ENCODE measurements at places on chromosomes 4 and X.

- no peak for DNase-seq
These were observed 6.4 kb downstream of the PITX2 start for GRCh38 chr4:110616238-110617074.

- no peak for DNase-seq
These were observed 51.7 kb downstream of the RPGR start for GRCh38 chrX:38275615-38276014.

- DNase-seq, result no peak
These were observed 39.8 kb upstream of the TMEM131L start for GRCh38 chr4:153426207-153426885.

DNA sequence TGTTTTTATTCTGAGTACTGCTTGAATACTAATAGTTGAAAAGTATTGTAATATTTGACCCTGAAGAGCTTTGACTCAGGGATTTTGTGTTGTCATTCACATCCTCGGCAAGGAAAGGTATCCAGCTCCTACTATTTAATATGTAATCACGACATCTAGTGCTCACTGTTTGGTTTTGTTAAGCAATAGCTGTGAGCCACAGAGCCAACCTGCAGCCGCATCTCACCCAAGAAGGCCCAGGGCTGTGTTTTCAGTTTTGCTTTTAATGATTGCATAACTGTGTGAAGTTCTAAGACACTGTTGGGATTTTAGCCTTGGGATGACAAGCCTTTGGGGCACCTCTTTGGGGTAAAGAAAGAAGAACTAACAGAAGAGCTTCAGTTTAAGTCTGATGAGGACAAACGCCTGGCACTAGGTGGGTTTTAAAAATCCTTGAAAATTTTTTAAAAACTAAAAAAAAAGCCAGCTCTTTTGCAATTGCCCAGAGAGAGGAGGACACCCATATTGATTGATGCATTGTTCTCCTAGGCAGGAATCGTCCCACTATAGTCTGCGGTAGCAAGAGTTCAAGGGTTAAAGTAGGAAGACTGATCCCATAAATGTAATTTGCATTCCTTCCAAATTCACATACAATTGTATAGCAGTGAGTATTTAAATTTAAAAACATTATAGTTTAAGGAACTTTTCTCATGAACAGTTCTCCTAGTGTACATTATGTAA, 157.8 kb downstream of the RELL1 start:
- DNase-seq, result no peak

DNA sequence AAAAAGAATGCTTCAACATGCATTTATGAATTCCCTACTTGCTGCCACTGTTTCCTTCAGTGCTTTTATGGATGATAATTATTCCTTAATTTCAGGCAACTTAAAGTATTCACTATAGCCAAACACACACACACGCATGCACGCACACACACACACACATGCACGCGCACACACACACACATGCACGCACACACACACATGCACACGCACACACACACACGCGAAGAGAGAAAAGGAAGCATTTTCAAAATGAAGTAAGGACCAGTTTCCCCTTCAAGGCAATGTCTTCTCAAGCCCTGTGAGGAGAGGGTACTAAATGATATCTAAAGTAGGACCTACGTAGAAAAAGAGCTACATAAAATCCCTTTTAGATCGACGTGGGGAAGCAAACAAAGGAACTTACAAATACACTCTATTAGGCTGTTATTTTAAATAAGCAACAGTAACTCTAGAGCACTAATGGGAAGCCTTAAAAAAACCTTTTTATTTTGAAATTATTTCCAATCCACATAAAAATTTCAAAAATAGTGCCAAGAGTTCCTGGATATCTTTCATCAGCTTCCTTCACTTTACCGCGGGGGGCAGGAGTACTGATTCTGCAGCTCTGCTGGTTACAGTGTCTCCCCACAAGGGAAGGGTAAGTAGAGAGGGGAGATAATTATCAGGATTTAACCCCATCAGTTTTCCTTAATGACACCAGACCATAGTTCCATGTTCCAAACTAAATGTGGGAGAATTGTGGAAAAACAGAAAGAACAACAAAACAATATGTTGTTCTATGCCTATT, 13.7 kb downstream of the IRF2 start:
- no peak for DNase-seq

DNA sequence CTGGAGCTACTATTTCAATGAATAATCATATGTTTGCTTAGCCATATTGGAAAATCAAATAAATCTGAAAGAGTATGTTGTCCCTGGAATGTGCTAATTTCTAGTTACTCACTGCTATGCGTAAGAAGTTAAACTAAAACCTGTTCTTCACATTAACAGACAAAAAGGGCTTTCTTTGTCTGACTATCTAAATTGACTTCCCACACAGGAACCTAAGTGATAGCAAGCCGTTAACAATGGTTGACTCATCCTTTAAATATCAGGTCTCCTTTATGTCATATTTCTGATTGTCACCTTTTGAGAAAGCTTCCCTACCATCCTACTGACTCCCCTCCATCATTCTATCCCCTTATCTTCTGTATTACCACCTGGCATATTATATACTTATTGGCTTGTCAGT, 81.4 kb downstream of the AMELX start:
- no peak for DNase-seq

DNA sequence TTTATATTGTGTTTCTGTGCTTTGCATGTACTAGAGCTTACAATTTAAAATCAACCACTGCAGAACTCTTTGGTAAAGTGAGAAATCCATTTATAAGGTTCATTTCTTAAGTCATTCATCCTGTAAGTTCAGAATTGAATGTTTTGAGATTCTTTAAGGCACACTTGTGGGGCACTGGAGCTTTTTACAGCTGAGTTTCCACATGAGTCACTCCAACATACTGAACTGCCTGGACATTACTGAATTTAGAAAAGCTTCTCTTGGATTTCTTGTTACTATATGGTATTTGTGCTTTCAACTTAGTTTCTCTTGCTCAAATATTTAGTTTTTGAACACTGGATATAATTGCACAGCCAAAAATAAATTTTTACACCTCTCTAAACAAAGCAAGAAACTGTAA, 226.3 kb downstream of the PACRGL start:
- no peak for DNase-seq

GRCh38 chrX:120560405-120560841, 339 bp downstream of the CUL4B start:
- no peak for DNase-seq

- DNase-seq, result no peak
These were observed 85.2 kb downstream of the SLC16A2 start for GRCh38 chrX:74506317-74507115.

GRCh38 chrX:133923113-133923512, 62.3 kb downstream of the GPC3 start:
- no peak for DNase-seq

DNA sequence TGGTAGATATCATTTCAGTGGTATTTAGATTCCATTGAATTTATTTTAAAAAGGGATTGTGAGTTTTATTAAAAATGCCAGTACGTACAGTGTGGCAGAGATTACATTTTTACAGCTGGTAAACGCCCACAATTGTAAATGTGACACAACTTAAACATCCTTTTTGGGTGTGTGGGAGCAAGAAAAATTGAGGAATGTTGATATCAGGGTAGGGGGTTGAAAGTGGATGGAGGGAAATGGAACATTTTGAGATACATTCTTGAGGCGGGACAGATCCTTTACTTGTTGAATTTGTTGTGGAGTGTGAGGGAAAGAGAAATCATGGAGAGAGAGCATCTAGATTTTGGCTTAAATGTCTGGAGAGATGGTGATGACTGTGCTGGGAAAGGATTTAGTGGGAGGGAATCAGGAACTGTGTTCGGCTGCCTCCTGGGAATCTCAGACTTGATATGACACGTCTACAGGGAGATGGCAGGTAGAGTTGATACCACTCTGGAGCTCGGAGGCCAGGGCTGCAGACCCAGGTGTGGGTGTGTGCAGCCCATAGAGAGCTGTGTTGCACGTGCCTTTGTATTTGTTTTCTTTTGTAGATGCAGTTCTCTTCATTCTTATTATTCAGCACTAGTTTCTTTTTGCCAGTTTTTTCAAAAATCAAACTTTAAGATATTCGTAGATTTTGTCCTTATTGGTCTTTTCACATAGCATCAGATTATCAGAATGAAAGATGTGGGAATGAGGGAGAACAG, 10.8 kb downstream of the TMEM131L start:
- no peak for DNase-seq

DNA sequence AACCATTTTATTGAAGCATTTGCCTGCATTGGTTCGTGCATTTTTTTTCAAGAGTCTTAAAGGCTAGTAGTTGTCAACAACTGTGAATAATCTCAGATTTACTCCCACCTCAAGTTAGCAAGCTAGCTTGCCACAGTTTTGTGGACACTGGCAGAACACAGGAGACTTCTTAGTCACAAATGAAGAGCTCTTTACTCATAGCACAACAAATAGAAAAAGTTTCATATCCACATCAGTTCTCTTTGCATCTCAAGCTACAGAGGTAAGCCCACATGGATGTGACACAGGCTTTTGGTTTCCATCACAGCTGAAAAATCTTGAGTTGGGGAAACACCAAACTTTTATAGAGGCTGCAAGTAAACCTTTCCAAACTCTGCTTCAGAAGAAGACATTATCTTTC, 2315.7 kb upstream of the TENM3 start:
- DNase-seq, result no peak

GRCh38 chr4:188435381-188435780, 296.1 kb downstream of the TRIML1 start:
- DNase-seq, result no peak

GRCh38 chr4:87071401-87071800, 136.6 kb downstream of the AFF1 start:
- no peak for DNase-seq

DNA sequence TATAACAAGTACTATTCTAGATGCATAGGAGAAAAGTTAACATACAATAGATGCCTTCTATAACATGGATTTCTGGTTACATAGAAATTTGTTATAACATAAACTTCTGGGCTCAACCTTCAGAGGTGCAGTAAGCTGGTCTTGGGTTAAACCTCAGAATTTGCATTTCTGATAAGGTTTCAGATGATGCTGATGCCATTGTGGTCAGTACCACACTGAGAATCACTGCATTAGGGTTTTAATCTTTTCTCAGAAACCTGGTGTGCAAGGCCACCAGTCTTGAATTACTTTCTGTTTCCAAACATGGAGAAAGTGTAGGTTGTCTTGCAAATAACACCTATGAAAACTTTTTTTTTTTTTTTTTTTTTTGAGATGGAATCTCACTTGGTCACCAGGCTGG, 146.2 kb downstream of the SPOCK3 start:
- DNase-seq, result no peak

DNA sequence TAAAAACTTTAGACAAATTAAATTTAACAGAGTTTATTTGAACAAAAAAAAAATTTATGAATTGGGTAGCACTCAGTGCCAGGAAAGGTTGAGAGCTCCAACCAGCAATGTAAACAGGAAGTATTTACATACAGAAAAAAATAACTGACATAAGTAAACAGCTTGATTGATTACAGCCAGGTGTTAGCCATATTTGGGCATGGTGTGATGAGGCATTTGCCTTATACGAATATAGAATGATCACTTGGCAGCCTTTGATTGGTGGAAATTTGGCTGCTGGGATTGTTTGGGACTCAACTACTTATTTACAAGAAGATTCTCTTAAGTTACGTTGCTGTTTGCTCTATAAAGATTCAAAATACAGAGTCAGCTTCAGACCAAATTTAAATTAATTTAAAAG, 172.0 kb downstream of the ADAM29 start:
- DNase-seq, result no peak

DNA sequence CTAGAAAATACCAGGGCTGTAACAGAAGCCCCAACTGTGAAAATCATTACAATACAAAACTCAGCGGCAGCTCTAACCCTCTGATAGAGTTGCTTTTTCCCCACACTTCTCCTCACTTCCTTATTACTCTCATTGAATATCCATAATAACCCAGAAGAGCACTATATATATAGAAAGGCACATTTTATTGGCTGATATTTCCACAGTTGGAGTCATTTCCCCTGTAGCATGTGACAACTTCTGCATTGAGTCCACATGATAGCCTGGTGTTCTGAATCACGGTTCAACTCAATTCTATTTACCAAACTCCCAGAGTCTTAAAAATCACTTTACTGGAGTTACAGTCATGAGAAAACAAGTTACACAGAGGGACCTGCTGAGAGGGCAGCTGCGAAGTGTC, 46.6 kb upstream of the NWD2 start:
- no peak for DNase-seq

DNA sequence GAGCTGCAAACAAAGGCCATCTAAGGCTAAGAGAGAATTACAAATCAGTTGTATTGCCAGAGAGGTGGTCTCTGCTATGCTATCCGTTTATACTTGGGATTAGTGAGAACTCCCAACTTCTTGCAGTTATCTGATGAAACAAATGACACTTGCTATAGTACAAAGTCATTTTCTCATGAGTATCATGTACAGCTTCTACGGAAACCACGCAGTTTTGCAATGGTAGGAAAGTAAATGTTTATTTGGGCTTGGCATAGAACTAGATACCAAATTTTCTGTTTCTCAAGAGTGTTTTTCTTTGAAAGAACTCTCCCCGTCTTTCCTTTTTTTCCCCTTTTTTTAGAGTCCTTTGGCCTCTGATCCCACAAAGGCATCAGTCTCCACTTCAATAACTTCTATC, 128.2 kb upstream of the ENPEP start:
- no peak for DNase-seq

DNA sequence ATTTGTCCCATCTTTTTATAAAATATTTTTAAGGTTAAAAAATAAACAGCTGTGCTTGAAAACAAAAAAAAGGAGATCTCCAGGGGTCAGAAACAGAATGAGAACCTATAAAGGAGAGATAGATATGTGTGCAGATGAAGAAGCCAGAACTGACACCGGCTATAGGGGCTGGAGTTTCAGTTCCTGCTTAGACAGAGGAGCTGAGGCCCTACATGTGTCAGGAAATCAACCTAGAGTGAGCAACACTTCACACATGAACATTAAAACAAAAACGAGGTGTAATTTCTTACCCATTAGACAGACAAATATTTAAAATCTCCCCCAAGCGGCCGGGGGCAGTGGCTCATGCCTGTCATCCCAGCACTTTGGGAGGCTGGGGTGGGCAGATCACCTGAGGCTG, 17.8 kb upstream of the HUWE1 start:
- no peak for DNase-seq

- DNase-seq, result no peak
These were observed 13.5 kb upstream of the VSIG4 start for GRCh38 chrX:66053414-66053813.

DNA sequence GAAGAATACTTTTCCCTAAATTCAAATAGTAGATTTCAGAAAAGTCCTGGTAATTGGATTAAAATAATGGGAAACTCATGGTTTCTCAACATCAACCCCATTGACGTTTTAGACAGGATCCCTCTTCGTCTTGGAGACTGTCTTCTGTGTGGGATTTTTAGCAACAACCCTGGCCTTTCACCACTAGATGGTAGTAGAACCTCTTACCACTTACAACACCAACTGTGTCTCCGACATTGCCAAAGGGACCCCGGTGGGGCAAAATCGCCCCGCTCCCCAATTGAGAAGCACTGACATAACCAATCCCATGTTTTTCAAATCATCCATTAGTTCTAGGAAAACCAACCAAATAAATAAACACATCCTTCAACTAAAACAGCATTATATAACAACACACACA, 16.9 kb upstream of the ANOS1 start:
- no peak for DNase-seq

GRCh38 chr4:91243132-91243531, 1060.6 kb upstream of the GRID2 start:
- DNase-seq, result no peak

Data from renal cortex interstitium (tissue), 15 donors.